ENCODE measurements at places on chromosomes 3 and 15. TPM values are rescaled to one million over a fixed set of nuclear protein-coding genes. Genes with fewer than 3 reads are reported as not detected.

SCN11A gene
- total RNA-seq = 0.07 TPM

SLC38A3 gene
- total RNA-seq = not detected

GPR27 gene
- total RNA-seq = 1.3 TPM

SPINK8 gene
- not detected for total RNA-seq

TMEM212 gene
- not detected for total RNA-seq

GUCA1C gene
- not detected for total RNA-seq

PATL2 gene
- total RNA-seq = 1.1 TPM

CFAP100 gene
- total RNA-seq = not detected

HDAC11 gene
- total RNA-seq = 17.4 TPM

PFN2 gene
- 78.9 TPM for total RNA-seq

C3orf33 gene
- total RNA-seq = 0.92 TPM

EAF2 gene
- total RNA-seq = 3.7 TPM

NR2E3 gene
- 0.92 TPM for total RNA-seq

All from thoracic aorta (tissue), 2 donors.